Activated gamma-delta T cell treated with Interleukin-2 at 50 U/mL for 16 hours (primary cell): ENCODE measurements at places on chromosomes 3 and 15.

DNA sequence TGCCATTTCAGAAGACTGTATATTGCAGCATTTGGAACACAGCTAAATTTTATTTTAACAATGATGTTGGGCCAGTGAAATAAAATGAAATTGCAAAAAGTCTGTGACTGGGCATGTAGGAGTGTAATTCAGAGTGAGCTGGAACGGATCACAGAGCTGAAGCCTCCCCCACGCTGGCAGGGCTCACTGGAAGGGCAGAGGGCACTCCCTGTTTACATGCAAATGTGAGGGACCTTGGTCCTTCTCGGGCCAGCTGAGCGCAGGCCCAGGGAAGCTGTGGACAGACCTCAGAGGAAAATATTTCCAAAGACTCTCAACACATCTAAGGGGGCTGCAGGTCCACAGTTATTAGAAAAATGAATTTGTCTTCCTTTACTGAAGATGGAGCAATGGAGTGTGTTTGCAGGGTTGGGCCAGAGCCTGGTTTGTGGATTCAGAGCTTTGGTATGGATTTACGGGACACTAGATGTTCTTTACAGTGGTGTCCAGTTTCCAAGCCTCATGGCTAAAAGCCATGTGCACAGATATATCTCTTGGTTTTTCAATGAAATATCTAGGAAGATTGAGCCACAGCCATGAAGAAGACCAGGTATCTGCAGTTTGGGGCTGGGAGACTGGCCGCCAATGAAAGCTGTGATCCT, 32.0 kb downstream of the TRPM1 start:
- no peak for DNase-seq

DNA sequence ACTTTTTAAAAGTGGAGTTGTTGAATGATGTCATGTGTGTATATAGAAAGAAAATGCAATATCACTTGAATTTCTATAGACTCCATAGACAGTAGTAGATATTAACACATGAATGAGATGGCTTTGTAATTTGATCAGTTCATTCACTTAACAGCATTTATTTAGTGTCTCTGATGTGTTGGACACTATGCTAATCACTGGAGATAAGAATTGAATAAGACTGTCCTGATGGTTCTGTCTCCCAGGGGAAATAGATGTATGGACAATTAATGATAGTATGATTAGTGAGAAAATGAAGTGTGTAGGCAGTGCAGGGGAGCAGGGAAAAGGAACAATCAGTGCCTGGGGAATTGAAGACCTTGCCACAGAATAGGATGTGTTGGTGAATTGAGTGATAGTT, 72.9 kb downstream of the RIOX2 start:
- DNase-seq = no peak

DNA sequence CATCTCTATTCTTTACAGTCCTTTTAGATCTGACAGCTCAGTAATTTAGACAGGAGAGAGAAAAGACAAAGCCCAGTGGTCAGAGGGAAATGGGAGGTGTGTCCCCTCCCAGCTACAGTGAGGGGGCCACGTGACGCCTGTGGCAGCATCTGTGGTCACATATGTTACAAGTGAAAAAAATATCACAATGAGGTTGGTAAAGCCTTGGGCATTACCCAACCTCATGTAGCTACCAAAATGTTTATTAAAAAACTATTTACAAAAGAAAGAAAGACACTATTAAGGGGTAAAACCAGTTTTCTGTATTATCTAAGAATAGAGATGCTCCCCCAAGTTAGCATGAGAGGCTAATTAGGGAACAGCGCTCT, 42.9 kb upstream of the PLCL2 start:
- DNase-seq = peak; percentile 52

GRCh38 chr3:105385179-105385578, 18.5 kb downstream of the ALCAM start:
- no peak for DNase-seq

DNA sequence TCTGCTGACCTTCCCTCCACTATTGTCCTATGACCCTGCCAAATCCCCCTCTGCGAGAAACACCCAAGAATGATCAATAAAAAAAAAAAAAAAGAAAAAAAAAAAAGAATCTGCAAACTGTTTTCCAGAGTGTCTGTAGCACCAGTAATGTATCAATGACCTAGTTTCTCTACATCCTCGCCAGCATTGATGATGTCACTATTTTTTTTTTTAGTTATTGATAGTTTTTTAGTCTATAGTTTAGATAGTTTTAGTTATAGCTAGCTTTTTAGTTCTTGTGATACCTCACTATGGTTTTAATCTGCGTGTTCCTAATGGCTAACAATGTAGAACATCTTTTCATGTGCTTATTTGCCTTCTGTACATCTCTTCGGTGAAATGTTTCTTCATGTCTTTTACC, 36.1 kb upstream of the XIRP1 start:
- no peak for DNase-seq

GRCh38 chr15:55113736-55114135, 83.0 kb downstream of the RSL24D1 start:
- DNase-seq = no peak

- DNase-seq = peak; percentile 53
These were observed 25.4 kb downstream of the ISG20 start for GRCh38 chr15:88664151-88664778.

DNA sequence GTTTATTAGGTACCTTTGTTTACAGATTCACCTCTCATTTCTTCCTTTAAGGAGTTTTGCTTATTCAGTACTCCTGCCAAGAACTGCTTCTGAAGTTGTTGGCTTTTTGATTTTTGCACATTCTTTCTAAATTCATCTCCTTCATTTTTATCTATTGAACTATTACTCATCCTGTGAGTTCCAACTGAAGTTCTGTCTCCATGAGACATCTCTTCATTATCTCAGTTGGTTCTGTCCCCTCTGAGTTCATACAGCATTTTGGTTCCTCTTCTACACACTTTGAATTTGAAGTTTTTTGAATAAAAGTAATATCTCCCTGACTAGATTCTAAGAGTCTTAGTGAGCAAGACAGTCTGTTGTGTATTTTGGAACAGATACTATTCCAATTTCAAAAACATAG, 299.7 kb downstream of the OTOL1 start:
- DNase-seq = no peak

GRCh38 chr3:133949438-133949837, 53.8 kb upstream of the RAB6B start:
- no peak for DNase-seq
